Suppressor macrophage (primary cell): ENCODE measurements at places on chromosomes 5 and 9.

GRCh38 chr5:17001428-17001827 lies 65.3 kb upstream of the MYO10 start:
- no peak for DNase-seq

- DNase-seq, result no peak
These were observed 171.2 kb upstream of the ACTBL2 start for GRCh38 chr5:57653636-57654290.

DNA sequence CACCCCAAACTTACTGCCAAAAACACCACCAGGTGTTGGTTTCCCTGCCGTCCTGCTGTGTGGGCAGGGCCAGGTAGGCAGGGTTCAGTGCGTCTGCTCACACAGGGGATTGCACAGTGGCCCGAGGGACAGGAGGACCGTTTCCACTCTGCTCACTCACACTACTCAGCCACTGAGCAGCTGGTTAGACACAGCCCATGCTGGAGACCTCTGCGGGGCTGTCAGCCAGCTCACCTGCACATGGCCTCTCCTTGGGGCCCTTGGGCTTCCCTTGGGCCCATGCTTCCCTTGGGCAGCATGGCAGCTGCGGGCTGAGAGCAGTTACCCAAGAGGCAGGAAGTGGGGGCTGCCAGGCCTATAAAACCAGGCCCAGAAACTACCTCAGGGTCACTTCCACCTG lies 79.0 kb downstream of the SYK start:
- no peak for DNase-seq

- DNase-seq, result no peak
These were observed 172.3 kb upstream of the CDH6 start for GRCh38 chr5:31021181-31021624.

GRCh38 chr5:170104299-170104698 lies 1.4 kb upstream of the FOXI1 start:
- no peak for DNase-seq

DNA sequence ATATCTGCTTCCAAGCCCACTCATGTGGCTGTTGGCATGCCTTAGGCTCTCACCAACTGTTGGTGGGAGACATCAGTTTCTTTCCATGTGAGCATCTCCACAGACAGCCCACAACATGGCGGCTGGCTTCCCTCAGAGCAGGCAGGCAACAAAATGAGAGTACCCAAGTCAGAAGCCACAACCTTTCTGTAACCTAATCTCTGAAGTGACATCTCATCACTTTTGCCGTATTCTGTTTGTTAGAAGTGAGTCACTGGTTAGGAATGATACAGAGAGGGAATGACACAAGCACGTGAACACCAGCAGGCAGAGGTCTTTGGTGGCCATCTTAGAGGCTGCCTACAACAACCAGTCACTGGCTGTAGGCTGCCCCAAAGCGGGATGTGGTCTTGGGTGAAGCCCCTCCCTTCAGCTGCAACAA lies 88.6 kb upstream of the RASGRF2 start:
- no peak for DNase-seq

DNA sequence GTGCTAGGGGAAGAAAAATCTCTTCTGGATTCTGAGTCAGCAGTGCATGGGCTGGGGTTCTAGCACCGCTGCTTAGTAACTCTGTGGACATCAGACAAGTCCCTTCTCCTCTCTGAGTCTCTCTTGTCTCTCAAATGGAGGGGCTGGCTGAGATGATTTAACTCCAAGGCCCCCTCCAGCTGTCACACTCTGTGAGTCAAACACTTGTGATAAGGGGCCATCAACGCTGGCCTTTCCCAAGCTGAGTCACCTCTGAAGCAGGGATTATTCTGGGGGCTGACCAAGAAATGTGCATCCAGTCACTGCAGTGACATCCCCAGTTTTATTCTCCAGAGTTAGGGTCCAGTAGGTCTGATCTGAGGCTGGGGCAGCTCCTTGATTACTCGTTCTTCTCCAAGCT lies 110.4 kb upstream of the ZNF462 start:
- DNase-seq, result no peak

GRCh38 chr5:159010661-159011442 lies 88.9 kb downstream of the EBF1 start:
- DNase-seq, result peak; percentile 52

DNA sequence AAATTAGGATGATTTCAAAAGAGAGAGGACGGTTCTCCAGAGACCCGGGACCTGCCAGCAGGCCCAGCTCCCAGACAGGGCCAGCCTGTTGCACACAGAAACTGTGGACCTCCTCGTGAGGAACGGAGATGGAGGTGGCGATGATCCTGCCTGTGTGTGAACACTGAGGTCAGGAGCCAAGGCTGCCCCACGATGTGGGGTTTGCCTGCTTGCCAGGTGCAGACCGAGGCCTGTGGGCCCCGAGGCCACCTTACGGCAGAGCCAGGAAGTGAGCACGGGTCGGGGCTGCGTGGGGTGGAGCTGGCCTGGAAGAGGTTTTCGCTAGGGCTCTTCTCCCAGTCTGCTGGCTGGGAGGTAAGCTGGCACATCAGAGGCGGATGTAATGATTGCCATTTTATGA lies 4.3 kb downstream of the FAM163B start:
- DNase-seq, result no peak

- DNase-seq, result no peak
These were observed 129.0 kb downstream of the SREK1 start for GRCh38 chr5:66273121-66273520.

DNA sequence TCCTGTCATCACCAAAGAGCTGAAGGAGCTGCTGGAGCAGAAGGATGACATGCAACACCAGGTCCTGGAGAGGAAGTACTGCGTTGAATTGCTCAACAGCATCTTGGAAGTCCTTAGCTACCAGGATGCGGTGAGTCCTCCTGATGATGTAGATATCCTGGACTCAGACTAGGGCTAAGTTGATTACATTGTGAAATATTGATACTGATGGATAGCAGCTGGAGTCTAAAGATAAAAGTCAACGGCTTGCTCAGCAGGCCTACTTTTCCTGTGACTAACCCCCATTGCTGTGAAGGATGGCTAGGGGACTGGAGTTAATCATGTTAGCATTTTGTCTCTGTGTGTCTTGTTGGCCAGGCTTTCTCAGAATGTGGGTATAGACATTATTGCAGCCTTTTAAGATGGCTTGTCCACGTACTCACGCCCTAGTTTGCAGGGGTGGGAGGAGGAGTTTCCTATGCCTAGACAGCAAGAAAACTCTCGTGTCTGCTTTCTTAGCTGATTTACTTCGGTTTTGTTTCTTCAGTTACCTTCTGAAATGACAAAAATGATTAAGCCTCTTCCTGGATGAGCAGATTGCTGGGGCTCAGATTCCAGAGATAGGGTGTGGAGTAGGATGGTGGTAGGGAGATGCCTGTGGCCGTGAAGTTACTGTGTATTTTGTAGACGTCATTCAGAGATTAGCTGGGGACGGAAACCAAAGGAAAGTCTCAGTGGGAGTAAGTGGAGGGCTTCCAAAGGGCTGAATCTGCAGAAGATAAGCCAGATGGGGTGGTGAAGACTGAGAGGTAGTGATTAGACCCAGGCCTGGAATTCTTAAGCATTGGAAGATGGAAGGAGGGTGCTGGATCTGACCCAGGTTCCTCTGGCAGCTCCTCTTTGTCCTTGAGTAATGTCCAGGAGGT lies 166.3 kb downstream of the DOCK2 start:
- peak; percentile 71 for DNase-seq

GRCh38 chr9:36949466-36949865 lies 84.6 kb downstream of the PAX5 start:
- no peak for DNase-seq

DNA sequence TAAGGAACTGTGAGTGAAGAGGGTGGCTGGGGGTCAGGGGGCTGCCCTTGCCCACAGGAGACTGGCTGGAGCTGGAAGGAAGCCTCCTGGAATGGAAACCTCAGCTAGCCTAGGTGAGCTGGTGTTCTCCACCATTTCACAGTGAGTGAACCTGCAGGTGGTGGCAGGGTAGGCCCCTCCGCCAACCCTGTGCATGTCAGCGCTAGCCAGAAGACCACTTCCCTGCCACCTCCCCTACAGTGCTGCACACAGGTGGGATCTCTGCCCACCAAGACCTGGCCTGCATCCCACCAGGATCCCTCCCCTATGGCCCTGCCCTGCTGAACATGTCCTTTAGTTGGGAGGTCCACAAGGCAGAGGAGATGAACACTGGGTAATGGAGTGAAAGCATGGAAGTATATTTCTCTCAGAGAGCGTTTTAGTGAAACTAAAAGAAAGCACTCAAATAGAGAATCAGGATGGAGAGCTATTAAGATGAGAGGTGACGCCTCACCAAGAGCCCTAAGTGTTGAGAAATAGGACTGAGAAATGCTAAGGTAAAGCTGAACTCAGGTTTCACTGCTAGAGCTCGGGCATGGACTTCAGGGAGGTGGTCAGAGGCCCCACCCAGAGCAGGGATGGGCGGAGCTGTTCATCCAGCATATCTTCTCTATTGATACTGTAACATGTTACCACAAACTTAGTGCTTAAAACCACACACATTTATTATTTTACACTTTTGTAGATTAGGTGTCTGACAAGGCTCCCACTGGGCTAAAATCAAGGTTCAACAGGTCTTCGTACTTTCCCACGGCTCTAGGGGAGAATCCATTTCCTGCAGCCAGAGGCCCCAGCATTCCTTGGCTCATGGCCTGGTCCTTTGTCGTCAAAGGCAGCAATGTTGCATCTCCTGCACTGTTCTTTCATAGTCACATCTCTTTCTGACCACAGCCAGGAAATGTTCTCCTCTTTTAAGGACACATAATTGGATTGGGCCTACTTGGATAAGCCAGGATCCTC lies 83.2 kb downstream of the DIRAS2 start:
- no peak for DNase-seq

DNA sequence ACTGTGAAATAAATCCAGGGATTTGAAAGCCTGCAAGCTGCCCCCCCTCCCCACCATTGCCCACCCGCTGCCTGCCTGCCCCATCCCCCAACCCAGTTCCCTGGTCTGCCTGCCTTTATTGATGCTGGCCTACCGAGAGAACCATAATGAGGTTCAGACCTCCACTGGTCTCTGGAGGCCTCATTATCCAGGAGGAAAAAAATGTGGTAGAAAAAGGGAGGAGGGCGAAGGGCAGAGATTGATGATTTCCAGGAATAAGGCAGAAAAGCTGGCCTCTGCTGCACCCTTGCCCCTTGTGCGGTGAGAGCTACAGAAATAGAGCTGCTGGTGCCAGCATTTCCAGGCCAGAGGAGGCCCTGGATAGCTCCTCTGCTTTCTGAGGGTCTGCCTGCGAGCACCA lies 216.1 kb downstream of the PAPPA start:
- no peak for DNase-seq

DNA sequence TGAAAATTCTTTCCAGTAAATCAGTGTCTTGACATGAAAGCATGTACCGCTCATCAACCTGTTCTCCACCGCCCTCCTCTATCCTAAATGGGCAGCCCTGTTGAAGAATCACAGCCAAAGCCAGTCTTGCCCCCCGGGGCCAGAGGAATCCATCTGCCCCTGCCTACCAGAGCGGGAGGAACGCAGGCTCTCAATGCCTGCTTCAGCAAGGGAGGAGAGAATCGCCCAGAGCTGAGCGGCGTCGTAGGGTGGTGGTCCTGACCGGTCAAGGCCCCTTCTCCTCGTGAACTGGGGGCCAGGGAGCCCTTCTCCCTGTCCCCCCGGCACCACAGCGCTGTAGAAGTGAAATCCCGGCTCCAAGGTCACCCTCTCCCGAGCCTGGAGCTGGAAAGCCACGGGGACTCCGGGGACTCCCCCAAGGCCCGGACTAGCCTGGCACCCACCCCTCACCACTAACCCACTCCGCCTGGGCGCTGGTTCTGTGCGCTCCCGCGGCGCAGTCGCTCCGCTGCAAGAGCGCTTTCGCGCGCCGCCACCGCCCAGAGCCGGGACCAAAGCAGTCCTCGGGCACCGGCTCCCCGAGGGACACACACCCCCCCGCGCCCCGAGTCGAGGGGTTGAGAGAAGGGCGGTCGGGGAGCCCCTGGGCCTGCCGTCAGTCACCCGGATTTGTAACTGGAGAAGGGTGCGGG lies 718 bp upstream of the TMEM215 start:
- no peak for DNase-seq

DNA sequence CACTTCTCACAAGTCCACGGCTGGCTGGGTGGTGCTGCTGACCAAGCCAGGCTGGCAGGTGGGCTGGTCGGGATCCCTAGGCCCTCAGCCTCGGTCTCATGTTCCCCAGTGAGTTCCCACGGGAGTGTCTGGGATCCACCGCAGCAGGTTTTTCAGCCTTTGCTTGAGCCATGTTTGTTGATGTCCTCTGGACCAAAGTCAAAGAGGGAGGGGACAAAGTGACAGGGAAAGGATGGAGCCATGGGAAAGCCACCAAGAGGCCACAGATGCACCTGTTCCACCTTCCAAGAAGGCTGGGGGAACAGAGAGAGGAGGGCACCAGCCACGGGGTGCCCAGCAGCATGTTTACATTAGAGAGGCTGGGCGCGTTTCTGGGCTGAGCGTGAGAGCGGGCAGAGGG lies 2.8 kb upstream of the UBAC1 start:
- no peak for DNase-seq
